CD14-positive monocyte (primary cell): ENCODE measurements at places on chromosomes 5 and 9.

GRCh38 chr9:12133416-12133815, 559.8 kb upstream of the TYRP1 start:
- H3K4me1 ChIP-seq = no peaks in the 10 kb centered on the region
- H3K27me3 ChIP-seq = no peaks in the 10 kb centered on the region
- H3K36me3 ChIP-seq = no peaks in the 10 kb centered on the region

GRCh38 chr5:33509036-33509435, 68.3 kb downstream of the TARS1 start:
- no peaks in the 10 kb centered on the region for H3K36me3 ChIP-seq
- no peak for DNase-seq
- no peaks in the 10 kb centered on the region for H3K4me1 ChIP-seq
- no peak overlapping the region for H3K4me3 ChIP-seq
- H3K27ac ChIP-seq = no peak overlapping the region

DNA sequence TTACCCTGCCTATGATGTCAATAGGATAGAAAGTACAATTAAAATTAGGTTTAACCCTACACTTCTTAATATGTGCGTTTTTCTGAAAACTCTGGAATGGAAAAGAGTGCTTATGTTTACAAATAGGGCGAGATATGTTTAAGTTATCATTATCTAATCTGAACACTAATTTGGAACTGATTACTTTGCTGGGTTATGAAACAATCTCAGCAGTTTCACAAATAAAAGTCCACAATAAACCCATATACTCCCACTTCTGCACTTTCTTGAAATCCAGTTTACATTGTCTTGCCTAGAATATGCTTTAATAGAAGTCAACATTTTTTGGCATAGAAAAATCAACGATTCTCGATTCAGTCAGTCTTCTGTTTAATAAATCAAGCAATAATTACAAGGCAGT, 236.3 kb downstream of the NFIB start:
- H3K27ac ChIP-seq = no peak overlapping the region
- no peaks in the 10 kb centered on the region for H3K36me3 ChIP-seq
- H3K27me3 ChIP-seq = no peaks in the 10 kb centered on the region
- no peak for DNase-seq
- H3K4me1 ChIP-seq = no peaks in the 10 kb centered on the region
- H3K4me3 ChIP-seq = no peak overlapping the region

DNA sequence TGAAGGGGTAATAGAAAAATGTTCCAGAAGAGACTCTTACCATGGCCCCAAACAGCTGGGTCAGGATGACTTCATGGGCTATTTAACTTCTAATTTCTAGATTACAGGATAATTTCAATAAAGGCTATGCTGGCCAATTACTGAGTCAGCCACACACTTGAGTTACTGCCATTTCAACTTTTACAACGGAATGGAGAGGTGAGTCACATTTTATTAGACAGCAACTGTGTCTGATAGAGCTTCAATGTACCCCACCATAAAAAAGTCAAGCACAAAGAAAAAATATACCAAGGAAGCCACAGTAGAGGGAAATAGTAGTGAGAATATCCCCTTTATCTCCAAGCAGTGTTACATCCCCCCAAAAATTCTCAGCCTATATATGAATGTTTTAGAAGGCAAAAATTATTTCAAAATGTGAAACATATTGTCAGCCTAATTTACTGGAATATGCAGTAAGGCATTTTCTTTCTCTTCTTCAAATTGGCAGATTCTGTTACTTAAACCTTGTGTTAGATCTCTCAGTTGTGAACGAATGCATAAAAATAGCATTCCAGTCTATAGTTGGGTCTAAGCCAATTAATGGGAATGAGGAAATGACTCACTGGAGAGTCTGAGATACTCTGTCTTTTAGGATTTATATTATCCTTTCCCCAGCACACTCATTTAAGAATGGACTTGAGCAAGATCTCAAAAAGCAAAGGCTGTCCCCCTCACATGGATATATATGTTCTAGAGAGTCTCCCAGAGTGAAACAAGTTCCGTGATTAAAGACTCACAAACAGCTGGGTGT, 47.1 kb upstream of the RAI14 start:
- no peaks in the 10 kb centered on the region for H3K36me3 ChIP-seq
- H3K27me3 ChIP-seq = no peaks in the 10 kb centered on the region
- H3K27ac ChIP-seq = no peak overlapping the region
- H3K4me3 ChIP-seq = no peak overlapping the region

DNA sequence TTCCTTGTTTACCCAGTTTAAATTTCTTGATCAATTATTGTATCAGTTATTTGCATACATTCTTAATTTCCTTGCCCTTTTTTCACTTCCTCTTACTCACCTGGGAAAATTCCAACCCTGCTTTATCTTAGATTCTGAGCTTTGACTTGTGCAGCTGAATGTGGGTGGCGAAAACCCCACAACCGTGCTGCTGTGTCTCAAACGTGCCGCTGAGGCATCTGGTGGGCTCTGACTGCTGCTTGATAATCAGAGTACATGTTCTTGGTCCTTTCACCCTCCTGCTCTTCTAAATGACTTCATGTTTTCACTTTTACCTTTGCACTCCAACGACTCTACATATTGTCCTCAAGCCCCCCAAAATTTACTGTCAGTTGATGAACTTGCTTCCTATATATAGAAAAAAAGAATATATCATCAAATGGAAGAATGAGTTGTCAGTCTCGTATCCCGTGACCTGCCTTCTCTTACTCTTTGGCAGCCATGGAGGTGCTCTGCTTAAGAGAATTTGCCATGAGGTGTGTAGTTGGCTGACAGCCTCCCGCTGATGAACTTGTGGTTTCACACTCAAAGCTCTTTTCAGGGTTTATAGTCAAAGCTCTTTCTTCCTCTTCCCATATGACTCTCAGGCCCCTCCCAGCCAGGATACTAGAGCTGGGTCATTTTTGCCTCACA, 14.0 kb upstream of the JAK2 start:
- no peaks in the 10 kb centered on the region for H3K36me3 ChIP-seq
- no peak overlapping the region for H3K4me3 ChIP-seq
- no peak overlapping the region for H3K27ac ChIP-seq
- peak; percentile 41 for DNase-seq

- no peaks in the 10 kb centered on the region for H3K4me1 ChIP-seq
- DNase-seq = no peak
- no peaks in the 10 kb centered on the region for H3K27me3 ChIP-seq
- H3K36me3 ChIP-seq = no peaks in the 10 kb centered on the region
- H3K27ac ChIP-seq = no peak overlapping the region
Measured at GRCh38 chr5:123987956-123988355, 476.0 kb downstream of the CSNK1G3 start.

DNA sequence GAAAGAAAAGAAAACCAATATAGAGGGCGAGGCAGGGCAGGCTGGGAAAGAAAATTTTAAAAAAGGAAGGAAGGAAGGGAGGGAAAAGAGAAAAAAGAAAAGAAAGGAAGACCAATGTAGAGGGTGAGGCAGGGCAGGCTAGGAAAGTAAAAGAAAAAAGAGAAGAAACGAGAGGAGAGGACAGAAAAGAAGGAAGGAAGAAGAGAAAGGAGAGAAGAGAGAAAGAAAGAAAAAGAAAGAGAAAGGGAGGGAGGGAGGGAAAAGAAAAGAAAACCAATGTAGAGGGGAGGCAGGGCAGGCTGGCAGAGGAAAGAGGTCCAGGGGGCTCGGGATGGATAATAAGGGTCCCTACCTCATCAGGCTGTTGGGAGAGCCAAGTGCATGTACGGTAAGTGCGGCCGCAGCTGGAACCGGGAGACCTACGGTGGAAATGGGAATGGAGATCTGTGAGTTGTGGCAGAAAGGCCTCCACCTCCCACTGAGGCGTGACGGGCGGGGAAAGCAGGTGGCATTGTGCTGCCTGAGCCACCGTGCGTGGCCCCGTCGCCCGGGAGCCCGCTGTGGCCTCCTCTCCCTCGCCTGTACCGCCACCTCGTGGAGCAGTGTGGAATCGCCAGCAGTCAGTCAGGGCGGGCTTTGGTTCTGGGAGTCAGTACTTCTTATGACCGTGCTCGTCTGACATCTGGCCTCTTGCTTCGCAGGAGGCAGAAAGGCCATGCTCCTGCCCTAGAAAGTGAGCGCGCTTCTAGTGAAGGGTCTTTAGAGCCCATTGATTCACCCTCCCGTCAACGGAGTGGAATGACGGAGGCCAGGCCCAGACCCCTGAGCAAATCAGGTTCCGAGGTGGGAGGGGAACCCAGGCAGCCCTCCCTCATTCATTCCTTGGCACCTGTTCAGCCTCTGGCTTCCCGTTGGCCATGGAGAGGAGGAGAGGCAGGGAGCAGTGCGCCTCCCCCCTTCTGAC, 10.4 kb upstream of the NHP2 start:
- no peak overlapping the region for H3K27ac ChIP-seq
- peak; percentile 75 for DNase-seq
- H3K36me3 ChIP-seq = no peaks in the 10 kb centered on the region

DNA sequence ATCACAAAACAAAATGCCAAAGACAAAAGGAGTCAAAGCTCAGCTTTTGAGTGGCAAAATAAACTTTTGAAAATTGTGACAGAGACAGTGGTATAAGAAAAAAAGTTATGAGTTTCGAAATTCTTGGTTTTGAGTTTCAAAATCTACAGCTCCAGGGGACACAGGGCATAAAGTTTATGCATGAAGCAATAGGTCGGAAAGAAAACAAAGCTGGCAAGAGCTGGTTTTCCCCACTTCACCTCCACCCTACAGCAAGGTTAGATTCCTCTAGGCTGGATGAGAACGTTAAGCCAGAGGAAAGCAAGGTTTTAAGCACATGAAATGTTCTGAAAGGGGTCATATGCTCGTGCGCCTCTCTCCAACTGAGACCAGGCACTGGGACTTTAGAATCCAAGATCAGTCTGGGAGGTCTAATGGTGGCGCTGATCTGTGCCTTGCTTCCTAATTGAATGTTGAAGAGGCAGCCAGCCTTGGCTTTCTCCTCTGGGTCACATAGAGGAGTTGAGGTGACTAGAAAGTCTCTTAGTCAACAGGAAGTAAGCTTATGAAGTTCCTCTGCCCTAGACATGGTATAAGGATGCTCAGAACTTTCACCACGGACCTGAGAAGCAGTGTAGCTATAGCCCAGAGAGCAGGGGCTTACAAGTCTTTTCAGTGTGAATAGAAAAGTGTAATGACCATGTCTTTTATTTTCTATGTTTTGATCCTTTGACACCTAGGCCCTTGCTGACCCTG, 167.7 kb upstream of the DMAC1 start:
- H3K27ac ChIP-seq = peak overlapping the region; percentile 87
- peaks cover 56% of the 10 kb centered on the region for H3K4me1 ChIP-seq
- DNase-seq = peak; percentile 71
- no peak overlapping the region for H3K4me3 ChIP-seq
- H3K27me3 ChIP-seq = no peaks in the 10 kb centered on the region

DNA sequence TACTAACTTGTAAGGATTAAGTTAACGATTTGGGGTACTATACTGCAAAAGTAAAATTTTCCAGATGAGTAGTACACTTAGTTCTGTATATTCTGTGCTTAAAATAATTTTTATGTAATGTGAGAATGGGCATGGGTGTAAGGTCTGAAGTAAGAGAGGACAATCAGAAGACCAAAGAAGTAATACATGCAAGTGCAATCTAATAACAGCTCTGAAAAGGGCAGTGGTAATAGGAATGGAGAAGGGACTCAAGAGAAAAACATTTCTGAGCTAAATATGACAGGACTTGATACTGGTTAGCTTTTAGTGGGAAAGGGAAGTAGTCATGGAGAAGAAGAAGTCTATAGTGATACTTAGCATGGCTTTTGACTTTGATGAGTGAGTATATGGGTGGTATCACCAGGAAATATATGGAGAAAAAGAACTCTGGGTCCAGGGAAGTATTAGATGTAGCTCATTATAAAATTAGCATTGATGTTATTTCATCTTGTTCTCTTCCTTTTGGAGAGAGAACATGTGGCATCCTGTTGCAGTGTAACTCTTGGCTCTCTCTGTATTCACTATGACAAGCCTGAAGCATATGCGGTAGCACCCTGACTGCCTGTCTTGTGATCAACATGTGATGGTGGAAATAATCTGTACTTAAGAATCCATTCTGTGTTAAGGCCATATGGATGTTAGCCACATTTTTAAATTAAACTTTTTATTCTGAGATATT, 60.5 kb downstream of the ERCC6L2 start:
- DNase-seq = no peak
- H3K4me3 ChIP-seq = no peak overlapping the region
- no peaks in the 10 kb centered on the region for H3K27me3 ChIP-seq
- no peak overlapping the region for H3K27ac ChIP-seq
- no peaks in the 10 kb centered on the region for H3K4me1 ChIP-seq

- peaks cover 2% of the 10 kb centered on the region for H3K4me1 ChIP-seq
- no peak overlapping the region for H3K4me3 ChIP-seq
- H3K27ac ChIP-seq = no peak overlapping the region
- H3K27me3 ChIP-seq = no peaks in the 10 kb centered on the region
- no peaks in the 10 kb centered on the region for H3K36me3 ChIP-seq
Measured at GRCh38 chr5:138668451-138669380, 84.5 kb upstream of the CTNNA1 start.

DNA sequence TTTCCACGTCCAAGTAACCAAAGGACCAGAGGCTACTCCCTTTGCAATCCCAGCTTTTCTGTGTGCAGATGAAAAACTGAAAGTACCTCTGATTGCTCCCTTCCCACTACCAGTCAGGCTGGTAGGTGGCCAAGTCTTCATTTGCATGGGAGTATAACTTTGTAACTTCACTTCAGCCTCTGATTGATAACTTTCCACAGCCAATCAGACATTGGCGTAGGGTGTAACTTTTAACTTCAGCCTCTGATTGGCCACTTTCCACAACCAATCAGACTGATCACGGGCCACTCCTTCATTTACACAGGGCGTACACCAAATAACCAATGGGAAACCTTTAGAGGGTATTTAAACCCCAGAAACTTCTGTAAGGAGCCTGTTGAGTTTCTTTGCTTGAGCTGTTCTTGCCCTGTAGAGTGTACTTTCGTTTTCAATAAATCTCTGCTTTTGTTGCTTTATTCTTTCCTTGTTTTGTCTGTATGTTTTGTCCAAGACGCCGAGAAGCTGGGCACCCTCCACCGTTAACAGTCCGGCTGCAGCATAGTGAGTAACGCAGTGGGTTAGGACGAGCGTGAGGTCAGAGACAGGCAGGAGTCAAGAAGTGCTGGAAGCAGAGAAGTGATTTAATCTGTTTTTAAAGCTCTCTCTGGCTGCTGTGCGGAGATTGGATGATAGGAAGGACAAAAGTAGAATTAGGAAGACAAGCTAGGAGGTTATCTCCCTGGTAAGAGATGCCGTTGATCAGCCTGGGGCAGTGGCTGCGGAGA, 3.5 kb upstream of the EXOSC2 start:
- peaks cover 9% of the 10 kb centered on the region for H3K27me3 ChIP-seq
- peaks cover under 1% of the 10 kb centered on the region for H3K36me3 ChIP-seq
- H3K4me1 ChIP-seq = peaks cover 20% of the 10 kb centered on the region
- H3K27ac ChIP-seq = no peak overlapping the region
- no peak overlapping the region for H3K4me3 ChIP-seq

DNA sequence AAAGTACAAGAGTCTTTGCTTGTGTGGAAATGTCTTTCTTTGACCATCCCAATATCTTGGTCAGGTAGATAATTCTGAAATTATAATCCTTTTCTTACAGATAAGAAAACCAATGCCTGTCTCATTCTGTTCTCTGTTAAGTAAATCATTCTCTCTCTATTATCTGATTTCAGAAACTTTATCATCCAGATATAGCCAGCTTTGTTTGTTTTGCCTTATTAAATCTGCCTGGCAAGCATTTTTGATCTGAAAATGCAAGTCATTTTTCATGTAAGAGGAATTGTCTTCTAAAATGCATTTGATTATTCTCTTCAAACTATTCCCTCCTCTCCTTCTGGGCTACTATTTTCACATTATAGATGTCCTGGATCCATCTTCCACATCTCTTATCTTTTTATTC, 625.5 kb downstream of the CCDC171 start:
- no peak for DNase-seq
- no peaks in the 10 kb centered on the region for H3K27me3 ChIP-seq
- no peaks in the 10 kb centered on the region for H3K4me1 ChIP-seq
- H3K4me3 ChIP-seq = no peak overlapping the region

GRCh38 chr9:129868872-129869486, 33.7 kb downstream of the USP20 start:
- no peak for DNase-seq
- no peak overlapping the region for H3K27ac ChIP-seq
- no peaks in the 10 kb centered on the region for H3K27me3 ChIP-seq
